Naive thymus-derived CD4-positive, alpha-beta T cell (primary cell): ENCODE measurements at places on chromosomes 11 and 22. TPM values are rescaled to one million over a fixed set of nuclear protein-coding genes. Genes with fewer than 3 reads are reported as not detected.
A peak's percentile ranks its signal among the peaks of the same experiment; 100 is the strongest.

The TRPC6 gene
- not detected for total RNA-seq

The SYT13 gene
- total RNA-seq = not detected

DNA sequence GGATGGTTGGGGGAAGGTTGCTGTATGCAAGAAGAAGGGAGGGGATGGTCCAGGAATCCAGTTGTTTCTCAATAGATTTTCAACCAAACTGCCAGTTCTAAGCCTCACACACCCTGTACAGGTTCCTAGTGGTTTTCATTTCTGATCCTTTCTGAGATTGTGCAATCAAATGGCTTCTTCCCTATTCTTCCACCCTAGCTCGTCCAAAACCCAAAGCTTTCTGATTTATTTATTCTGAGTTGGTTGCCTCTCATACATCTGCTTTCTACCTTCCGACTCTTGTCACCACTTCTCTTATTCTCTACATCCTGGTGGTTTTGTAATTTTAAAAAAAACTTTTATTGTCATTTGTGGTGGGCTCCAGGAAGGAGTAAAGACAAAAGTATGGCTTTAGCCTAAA is 12.6 kb downstream of the OR5A2 start:
- H3K27me3 ChIP-seq = no peaks in the 10 kb centered on the region
- H3K36me3 ChIP-seq = no peaks in the 10 kb centered on the region

The ZNF215 gene
- total RNA-seq = 0.35 TPM

GRCh38 chr11:120613264-120614226 is 102.0 kb downstream of the GRIK4 start:
- no peaks in the 10 kb centered on the region for H3K27me3 ChIP-seq
- DNase-seq = no peak
- H3K36me3 ChIP-seq = no peaks in the 10 kb centered on the region
- H3K4me3 ChIP-seq = no peak overlapping the region
- H3K27ac ChIP-seq = no peak overlapping the region

The GSTT2 gene
- not detected for total RNA-seq

DNA sequence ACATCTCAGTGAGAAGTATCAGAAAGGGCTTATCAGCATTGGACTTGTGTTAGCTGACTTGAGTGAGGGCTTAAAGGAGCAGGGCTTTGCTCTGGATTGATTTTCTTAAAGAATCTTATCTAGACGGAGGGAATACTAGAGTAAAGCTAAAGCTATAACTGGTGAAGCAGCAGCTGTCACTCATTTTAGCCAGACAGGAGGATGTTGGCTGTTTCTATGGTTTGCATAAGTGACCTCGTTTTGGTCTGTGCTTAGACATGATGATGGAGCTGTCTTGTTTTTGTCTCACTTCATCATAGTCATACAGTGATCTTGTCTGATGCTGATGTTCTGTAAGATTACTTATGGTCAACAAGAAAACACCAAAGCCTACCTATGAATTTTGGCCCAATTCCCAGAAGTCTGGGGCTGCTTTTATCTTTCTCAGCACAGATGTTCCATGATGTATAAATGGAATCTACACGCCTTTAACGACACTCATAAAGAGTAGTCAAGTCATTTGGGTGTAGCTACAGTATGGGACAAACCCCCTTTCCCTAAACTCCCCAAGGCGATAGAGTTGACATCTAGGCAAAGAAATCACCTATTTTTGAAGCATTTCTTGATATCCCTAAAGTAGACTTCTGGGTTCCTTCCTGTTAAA is 77.5 kb upstream of the UCP3 start:
- no peak overlapping the region for H3K4me3 ChIP-seq
- H3K4me1 ChIP-seq = no peaks in the 10 kb centered on the region
- DNase-seq = no peak
- no peak overlapping the region for H3K27ac ChIP-seq

GRCh38 chr11:22677153-22677903 is 10.9 kb downstream of the GAS2 start:
- no peak overlapping the region for H3K27ac ChIP-seq
- no peaks in the 10 kb centered on the region for H3K36me3 ChIP-seq

DNA sequence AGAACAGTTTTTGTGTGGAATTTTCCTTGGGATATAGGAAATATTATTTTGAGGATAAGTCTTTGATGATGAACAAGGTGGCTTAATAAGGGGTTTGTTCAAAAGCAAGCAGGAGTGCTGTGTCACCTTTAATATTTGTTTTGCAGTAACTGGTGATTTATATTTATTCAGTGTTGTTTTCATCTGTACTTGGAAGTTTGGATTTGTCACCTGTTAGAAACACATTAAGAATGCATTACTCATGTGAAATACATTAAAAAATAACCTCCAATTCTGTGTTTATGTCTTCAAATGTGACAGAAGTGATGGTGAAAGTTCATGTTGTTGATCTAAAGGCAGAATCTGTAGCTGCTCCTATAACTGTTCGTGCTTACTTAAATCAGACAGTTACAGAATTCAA is 70.5 kb downstream of the DKK3 start:
- no peaks in the 10 kb centered on the region for H3K27me3 ChIP-seq
- no peak overlapping the region for H3K4me3 ChIP-seq
- no peak overlapping the region for H3K27ac ChIP-seq
- peaks cover 75% of the 10 kb centered on the region for H3K36me3 ChIP-seq
- H3K4me1 ChIP-seq = no peaks in the 10 kb centered on the region
- no peak for DNase-seq

The TSPAN32 gene
- 110 TPM for total RNA-seq

DNA sequence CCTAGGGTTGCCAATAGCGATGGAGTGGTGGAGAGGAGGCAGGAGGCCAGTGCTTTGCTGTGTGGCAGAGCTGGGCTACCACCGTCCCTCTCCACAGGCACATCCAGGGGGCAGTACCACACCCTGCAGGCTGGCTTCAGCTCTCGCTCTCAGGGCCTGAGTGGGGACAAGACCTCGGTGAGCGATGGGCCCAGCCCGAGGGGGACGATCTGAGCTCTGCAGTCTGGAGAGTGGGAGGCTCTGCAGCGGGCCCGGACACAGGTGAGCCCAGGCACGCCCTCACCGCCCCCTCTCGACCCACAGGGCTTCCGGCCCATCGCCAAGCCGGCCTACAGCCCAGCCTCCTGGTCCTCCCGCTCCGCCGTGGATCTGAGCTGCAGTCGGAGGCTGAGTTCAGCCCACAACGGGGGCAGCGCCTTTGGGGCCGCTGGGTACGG is 2.5 kb downstream of the PKP3 start:
- no peaks in the 10 kb centered on the region for H3K36me3 ChIP-seq
- H3K27me3 ChIP-seq = no peaks in the 10 kb centered on the region
- H3K27ac ChIP-seq = no peak overlapping the region
- no peaks in the 10 kb centered on the region for H3K4me1 ChIP-seq
- DNase-seq = no peak
- H3K4me3 ChIP-seq = no peak overlapping the region

DNA sequence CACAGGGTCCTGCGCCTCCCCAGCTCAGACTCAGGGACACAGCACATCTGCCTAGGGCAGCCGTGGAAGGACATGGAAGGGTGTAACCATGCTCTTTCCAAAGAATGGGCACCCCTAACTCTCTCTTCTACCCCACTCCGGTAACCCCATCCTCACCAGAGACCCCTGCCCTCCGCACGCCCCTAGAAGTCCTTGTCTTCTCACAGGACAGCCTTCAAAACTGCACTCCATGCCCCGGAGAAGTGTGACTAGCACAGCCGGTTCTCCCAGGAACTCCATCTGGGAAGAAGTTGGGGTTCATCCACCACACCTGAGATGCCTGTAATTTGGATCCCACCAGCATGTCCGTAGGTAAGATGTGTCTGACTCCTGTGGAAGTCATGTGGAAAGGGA is 25.0 kb downstream of the P2RY2 start:
- peaks cover 6% of the 10 kb centered on the region for H3K4me1 ChIP-seq
- no peaks in the 10 kb centered on the region for H3K36me3 ChIP-seq
- no peak for DNase-seq

- H3K27ac ChIP-seq = no peak overlapping the region
- H3K4me1 ChIP-seq = no peaks in the 10 kb centered on the region
- no peak overlapping the region for H3K4me3 ChIP-seq
- no peak for DNase-seq
- no peaks in the 10 kb centered on the region for H3K27me3 ChIP-seq
These were observed 12.2 kb downstream of the WBP2NL start for GRCh38 chr22:42010778-42011177.

- H3K4me3 ChIP-seq = no peak overlapping the region
- H3K27ac ChIP-seq = no peak overlapping the region
- no peaks in the 10 kb centered on the region for H3K36me3 ChIP-seq
- DNase-seq = no peak
- H3K4me1 ChIP-seq = no peaks in the 10 kb centered on the region
These were observed 1292.6 kb downstream of the LRRC4C start for GRCh38 chr11:40166892-40167291.

GRCh38 chr22:36015155-36015810 is 13.3 kb downstream of the RBFOX2 start:
- no peak overlapping the region for H3K4me3 ChIP-seq
- H3K36me3 ChIP-seq = no peaks in the 10 kb centered on the region
- no peaks in the 10 kb centered on the region for H3K27me3 ChIP-seq
- no peaks in the 10 kb centered on the region for H3K4me1 ChIP-seq

- no peak for DNase-seq
- H3K27ac ChIP-seq = no peak overlapping the region
- H3K4me1 ChIP-seq = no peaks in the 10 kb centered on the region
- no peaks in the 10 kb centered on the region for H3K27me3 ChIP-seq
- H3K36me3 ChIP-seq = no peaks in the 10 kb centered on the region
- no peak overlapping the region for H3K4me3 ChIP-seq
These were observed 3.9 kb downstream of the OR51B4 start for GRCh38 chr11:5297721-5298323.

The BIK gene
- 1.6 TPM for total RNA-seq

DNA sequence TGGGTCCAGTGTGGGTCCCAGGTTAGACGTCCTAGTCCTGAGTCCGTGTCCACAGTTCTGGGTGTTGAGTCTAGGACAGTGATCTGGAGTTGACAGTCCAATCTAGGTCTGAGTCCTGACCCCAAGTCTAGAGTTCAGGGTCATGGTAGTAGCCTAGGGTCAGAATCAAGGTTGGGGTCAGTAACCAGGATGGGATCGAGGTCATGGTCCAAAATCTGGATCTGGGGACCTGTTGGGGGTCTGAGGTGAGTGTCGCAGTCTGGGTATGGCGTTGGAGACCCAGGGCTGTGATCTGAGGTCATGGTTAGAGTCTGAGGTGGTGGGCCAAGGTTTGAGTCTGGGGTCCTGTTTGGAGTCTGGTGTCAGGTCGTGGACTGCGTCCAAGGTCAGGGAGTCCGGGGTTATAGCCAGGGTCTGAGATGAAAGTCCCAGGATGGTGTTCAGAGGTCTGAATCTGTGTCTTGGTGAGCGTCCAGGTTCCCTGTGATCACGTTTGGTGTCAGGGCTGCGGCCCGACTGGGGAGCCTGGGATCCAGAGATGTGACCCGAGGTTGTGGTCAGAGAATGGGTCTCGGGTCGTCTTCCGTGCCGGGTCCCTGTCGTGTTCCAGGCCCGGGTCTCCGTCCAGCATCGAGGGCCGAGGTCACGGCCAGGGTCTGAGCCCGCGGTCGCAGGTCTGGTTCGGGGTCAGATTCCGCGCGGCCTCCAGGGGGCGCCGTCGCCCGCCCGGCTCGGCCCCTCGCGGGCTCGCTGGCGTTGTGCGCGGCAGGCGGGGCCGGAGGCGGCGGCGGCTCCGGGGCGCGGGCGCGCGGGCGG is 432 bp upstream of the GRK2 start:
- peak overlapping the region; percentile 25 for H3K4me3 ChIP-seq
- peak overlapping the region; percentile 65 for H3K27ac ChIP-seq
- peaks cover 42% of the 10 kb centered on the region for H3K4me1 ChIP-seq
- DNase-seq = peak; percentile 88

- peaks cover 25% of the 10 kb centered on the region for H3K4me1 ChIP-seq
- no peaks in the 10 kb centered on the region for H3K27me3 ChIP-seq
- DNase-seq = no peak
These were observed 18.9 kb downstream of the ARFGAP2 start for GRCh38 chr11:47157805-47158204.

The VSIG2 gene
- total RNA-seq = 0.85 TPM

The LDLRAD3 gene
- total RNA-seq = 0.15 and 0.29 TPM in 2 replicates

DNA sequence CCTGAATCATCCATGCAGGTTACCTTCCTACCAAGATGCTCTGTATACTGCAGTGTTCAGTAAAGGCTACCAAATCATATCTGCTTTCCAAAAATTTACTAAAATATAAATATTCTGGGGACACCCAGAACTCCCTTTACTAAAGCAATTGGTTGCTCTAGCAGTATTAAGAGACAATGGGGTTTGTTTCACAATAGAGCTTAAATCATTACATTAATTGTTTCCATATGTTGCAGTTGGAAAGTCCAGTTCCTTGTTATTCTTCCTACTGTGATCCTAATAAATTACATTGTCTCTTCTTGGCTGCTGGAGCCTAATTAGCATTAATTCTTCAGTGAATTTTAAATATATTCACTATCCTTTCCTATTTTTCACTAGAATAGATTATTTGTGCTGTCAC is 316.0 kb upstream of the MTNR1B start:
- DNase-seq = no peak
- no peaks in the 10 kb centered on the region for H3K4me1 ChIP-seq
- H3K27me3 ChIP-seq = no peaks in the 10 kb centered on the region
- H3K36me3 ChIP-seq = no peaks in the 10 kb centered on the region

GRCh38 chr11:45273509-45273908 is 12.6 kb downstream of the SYT13 start:
- no peaks in the 10 kb centered on the region for H3K36me3 ChIP-seq
- H3K27ac ChIP-seq = no peak overlapping the region
- H3K27me3 ChIP-seq = no peaks in the 10 kb centered on the region
- no peak overlapping the region for H3K4me3 ChIP-seq

The MRGPRE gene
- not detected for total RNA-seq

DNA sequence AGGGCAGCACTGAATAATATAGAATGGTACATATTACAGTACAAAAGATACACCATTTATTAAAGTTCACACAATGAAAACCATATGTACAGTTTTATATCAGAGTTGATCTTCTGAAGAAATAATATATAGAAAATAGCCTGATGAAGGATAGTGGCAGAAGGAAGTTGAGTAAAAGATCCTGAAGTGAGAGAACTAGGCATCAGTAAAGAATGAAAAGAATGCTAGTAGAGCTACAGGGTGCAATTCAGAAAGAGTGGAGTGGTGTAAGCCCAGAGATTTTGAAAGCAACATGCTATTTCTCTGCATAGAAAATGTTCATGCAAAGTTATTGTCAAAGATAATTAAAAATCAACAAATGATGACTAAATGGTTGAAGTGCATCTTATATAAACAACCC is 1552.7 kb upstream of the TENM4 start:
- no peak for DNase-seq
- H3K27ac ChIP-seq = no peak overlapping the region
- no peaks in the 10 kb centered on the region for H3K36me3 ChIP-seq
- H3K27me3 ChIP-seq = no peaks in the 10 kb centered on the region

GRCh38 chr11:7574491-7575130 is 60.8 kb downstream of the PPFIBP2 start:
- H3K4me3 ChIP-seq = no peak overlapping the region
- peaks cover 28% of the 10 kb centered on the region for H3K4me1 ChIP-seq
- DNase-seq = no peak
- peaks cover 6% of the 10 kb centered on the region for H3K27me3 ChIP-seq
- no peaks in the 10 kb centered on the region for H3K36me3 ChIP-seq
- H3K27ac ChIP-seq = no peak overlapping the region

The ST14 gene
- total RNA-seq = 1.4 TPM

DNA sequence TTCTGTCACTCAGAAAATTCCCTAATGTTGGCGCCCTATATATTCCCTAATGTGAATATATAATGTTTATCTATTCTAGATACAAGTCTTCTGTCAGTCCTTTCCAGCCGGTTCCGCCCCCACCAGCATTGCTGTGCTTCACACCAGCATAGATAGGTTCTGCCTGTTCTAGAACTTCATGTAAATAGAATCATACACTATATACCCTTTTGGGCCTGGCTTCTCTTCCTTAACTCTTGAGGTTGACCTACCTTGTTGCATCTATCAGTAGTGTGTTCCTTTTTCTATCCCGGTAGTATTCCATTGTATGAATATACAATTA is 34.6 kb downstream of the OTOG start:
- H3K4me3 ChIP-seq = no peak overlapping the region
- no peak overlapping the region for H3K27ac ChIP-seq
- DNase-seq = no peak
- no peaks in the 10 kb centered on the region for H3K36me3 ChIP-seq
- no peaks in the 10 kb centered on the region for H3K27me3 ChIP-seq
- no peaks in the 10 kb centered on the region for H3K4me1 ChIP-seq

The CHADL gene
- 1.8 TPM for total RNA-seq
